ENCODE measurements at places on chromosomes 11 and 22.

- no peak for DNase-seq
Observed at GRCh38 chr11:110362971-110363509, 66.6 kb upstream of the RDX start.

DNA sequence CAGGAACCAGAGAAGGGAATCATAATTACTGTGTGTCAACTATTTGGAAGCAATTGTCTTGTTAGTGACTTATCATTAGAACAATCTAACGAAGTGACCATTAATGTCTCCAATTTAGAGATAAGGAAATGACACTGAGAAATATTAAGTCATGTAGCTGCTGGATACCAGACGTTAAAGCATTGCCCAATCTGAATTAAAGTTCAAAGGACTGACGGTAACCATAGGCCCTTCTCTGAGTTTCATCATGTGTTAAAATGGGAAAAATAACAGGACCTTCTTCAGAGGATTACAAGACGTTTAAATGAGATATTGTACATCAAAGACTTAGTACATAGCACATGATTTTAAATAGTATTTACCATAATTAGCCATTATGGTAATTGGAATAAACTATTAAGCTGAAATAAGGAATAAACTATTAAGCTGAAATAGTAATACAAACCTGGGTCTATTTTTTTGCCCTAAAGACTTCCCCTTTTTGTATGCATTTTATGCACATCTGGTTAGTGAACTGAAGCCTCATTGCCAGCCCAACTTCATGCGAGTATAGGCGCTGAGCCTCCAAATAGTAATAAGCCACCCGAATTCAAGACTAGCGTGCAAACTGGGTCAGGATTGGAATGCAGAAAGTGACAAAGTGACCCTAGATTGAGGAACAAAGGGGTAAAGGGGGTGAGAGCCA is 41.0 kb downstream of the GLYATL1 start:
- no peak for DNase-seq

DNA sequence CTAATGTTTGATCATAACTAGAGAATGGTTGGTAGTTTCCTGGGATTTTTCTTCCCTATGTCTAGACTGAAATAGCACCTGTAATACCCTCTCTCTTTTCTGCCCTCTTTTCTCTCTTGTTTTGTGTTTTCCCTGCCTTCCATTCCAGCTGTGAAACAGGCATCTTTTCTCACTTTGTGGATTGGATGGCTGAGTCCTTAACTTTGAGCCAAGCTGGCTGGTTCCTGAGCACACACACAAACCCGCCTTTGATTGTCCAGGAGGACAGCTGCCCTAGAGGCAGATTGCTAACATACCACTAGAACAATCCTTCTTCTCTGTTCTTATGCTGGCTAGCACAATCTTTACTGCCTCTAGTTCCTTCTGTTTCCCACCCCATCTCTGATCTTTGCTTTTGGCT is 17.7 kb downstream of the CTNND1 start:
- DNase-seq, result no peak

DNA sequence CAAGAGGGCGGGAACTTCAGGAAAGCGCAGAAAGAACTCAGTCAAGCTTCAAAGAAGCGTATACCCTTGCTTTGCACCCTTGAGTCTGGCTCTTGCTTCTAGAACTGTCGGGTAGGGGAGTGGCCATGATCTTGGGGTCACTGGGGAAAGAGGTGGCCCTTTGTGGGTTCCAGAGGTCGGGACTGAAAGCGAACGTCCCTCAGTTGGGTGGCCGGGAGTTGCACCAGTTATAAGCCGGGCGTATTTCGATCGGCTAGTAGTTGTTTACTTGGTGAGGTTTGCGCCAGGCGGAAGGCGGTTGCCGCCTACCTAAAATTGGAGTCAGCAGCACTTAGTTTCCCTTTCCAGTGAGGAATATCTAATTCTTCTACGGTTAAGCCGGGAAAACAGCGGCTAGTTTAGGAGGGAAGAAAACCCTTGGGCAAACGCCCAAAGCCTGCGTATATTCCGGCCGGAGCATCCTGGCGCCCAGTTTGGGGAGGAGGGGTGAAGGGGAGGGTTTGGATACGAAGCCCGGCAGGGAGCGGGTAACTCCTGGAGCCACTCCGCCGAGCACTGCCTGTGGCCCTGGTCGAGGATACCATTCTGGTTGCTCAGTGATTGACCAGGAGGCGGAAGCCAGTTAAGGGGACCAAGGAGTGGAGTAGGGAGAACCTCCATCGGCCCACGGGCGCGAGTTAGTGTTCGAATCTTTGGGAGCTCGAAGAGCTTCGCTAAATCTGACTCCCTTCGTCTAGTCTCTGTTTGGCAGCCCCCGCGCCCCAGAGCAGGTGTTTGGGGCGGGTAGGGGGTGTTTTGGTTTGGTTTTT is 807 bp upstream of the WT1 start:
- peak; percentile 16 for DNase-seq

DNA sequence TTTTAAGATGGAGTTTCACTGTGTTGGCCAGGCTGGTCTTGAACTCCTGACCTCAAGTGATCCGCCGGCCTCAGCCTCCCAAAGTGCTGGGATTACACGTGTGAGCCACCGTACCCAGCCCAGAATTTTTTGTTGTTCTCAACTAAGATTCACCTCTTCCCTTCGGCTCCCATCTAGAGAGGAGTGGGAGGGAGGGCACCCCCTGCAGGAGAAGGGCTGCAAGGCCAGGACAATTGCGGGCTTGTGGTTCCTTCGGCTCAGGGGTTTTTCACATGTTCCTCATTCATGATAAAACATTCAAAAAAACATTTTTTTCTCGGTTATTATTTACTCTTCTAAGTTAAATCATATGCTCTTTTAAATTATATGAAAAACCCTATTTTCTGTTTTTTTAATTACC is 201.1 kb upstream of the LRRC4C start:
- no peak for DNase-seq

GRCh38 chr11:88521799-88522201 is 184.3 kb upstream of the CTSC start:
- no peak for DNase-seq
